ENCODE measurements at places on chromosomes 11 and 22. TPM values are rescaled to one million over a fixed set of nuclear protein-coding genes. Genes with fewer than 3 reads are reported as not detected.

The AIFM3 gene
- 0.33 TPM for total RNA-seq

The ADAMTS15 gene
- total RNA-seq: 1.00 TPM

The MS4A6A gene
- total RNA-seq: not detected

The KMT2A gene
- total RNA-seq: 35.9 TPM

The FAT3 gene
- 6.2 TPM for total RNA-seq

The CYP2D6 gene
- 0.25 TPM for total RNA-seq

The KLHL35 gene
- total RNA-seq: 1.7 TPM

The KDM4E gene
- total RNA-seq: not detected

The GGT5 gene
- 1.9 TPM for total RNA-seq

The FGF19 gene
- total RNA-seq: not detected

The SLC17A6 gene
- total RNA-seq: not detected

The GLYAT gene
- total RNA-seq: not detected

The FGF4 gene
- not detected for total RNA-seq

The GSTT2 gene
- total RNA-seq: 1.00 TPM

The SLC29A2 gene
- total RNA-seq: 0.11 TPM

The NXPE1 gene
- not detected for total RNA-seq

The HTR3B gene
- not detected for total RNA-seq

All from uterine smooth muscle cell (primary cell).